Thymus (tissue), 14 donors: ENCODE measurements at places on chromosomes 6 and 20.

- no peak for DNase-seq
Measured at GRCh38 chr6:119979862-119980261, 630.3 kb upstream of the MAN1A1 start.

GRCh38 chr6:24930431-24930871, 5.3 kb downstream of the RIPOR2 start:
- no peak for DNase-seq

- DNase-seq: no peak
Measured at GRCh38 chr6:108732091-108732870, 115.9 kb upstream of the ARMC2 start.

GRCh38 chr6:14804001-14804784, 441.7 kb upstream of the JARID2 start:
- no peak for DNase-seq

GRCh38 chr6:142848976-142849375, 96.0 kb downstream of the HIVEP2 start:
- DNase-seq: no peak

DNA sequence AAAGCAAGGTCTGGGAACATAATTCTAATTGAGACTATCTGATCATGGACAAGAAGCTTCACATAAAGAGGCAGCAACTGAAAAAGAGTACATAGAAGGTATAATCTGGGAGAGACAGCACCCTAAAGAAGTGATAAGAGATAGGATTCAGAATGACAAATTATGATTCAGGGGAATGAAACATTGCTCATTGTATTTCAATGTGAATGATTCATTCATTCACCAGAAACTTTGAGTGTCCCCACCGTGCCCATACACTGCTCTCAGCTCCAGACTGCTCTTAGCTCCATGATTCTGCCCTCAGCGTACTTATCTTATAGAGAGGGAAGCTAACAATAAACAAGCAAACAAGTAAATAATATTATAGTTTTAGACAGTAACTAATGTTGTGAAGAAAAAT, 329.3 kb upstream of the IRAK1BP1 start:
- no peak for DNase-seq

GRCh38 chr20:37520419-37520955, 563 bp upstream of the NNAT start:
- DNase-seq: no peak

- DNase-seq: no peak
Measured at GRCh38 chr6:11189865-11190624, 42.4 kb downstream of the NEDD9 start.

GRCh38 chr6:131058236-131058635, 4.8 kb downstream of the EPB41L2 start:
- no peak for DNase-seq

DNA sequence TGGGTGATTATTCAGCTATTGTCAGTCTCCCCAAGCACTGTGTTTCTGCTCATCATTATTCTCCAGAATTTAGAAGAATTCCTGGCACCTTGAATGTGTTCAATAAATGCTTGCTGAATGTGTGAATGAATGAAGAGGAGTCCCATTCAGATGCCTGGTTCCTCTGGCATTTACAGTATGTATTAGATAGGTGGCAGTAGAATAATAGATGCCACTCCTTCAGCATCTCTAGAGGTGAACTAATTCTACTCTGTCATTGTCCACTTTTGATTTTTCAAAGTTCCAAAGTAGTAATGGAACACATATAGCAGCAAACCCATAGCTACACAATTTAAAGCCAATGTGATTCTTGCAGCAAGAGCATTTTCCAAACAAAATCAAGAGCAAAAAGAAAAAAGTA, 118.9 kb upstream of the CEP162 start:
- no peak for DNase-seq

GRCh38 chr6:87922196-87922946, 125.3 kb upstream of the SPACA1 start:
- no peak for DNase-seq

- DNase-seq: no peak
Measured at GRCh38 chr6:150822932-150823331, 42.6 kb upstream of the MTHFD1L start.

- no peak for DNase-seq
Measured at GRCh38 chr6:14089224-14089623, 28.3 kb upstream of the CD83 start.

- no peak for DNase-seq
Measured at GRCh38 chr6:89489078-89489477, 56.1 kb downstream of the ANKRD6 start.

DNA sequence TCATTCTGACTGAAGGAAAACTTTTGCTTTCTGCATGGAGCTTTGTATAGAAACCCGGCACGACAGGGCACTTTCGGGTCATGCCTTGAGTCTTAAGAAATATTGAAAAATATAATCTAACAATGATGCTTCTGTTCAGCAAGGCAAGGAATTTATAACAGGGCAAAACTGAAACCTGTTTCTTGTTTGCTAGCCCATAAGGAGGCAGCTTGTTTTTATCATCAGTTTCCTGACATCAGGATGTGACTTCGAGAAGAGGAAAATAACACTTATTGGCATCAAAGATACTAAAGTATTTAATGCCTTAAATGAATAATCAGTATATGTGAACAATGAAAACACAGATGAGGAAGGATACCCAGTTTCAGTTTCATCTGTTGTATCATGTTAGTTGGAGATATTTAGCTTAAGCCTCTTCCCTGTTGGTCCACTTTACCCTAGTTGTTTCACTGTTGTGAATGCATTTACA, 146.5 kb downstream of the CDKAL1 start:
- no peak for DNase-seq

GRCh38 chr6:53723331-53723730, 57.8 kb upstream of the KLHL31 start:
- DNase-seq: no peak

GRCh38 chr6:17043148-17043522, 58.7 kb upstream of the STMND1 start:
- no peak for DNase-seq

DNA sequence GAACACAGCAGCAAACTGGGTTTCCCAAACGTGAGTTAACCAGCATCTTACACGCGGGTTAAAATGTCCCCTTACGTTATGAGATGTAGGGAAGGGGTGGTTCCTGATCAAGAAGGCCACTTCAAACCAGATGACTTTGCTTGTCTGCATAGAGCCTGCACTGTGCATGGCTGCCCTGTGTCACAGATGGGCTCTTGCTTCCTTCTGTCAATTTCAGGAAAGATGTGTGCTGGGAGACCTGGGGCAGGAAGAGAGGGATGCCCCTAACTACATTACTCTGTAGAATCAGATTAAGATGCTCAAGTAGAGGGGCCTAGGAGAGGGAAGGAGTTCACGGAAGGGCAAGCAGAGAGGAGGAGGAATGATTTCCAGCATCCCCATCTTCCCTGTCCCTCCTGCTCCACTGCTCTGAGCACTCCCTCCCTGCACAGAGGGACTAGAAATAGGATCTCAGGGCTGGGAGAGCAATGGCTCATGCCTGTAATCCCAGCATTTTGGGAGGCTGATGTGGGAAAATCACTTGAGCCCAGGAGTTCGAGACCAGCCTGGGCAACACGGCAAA, 63.5 kb upstream of the ZMYND8 start:
- no peak for DNase-seq

DNA sequence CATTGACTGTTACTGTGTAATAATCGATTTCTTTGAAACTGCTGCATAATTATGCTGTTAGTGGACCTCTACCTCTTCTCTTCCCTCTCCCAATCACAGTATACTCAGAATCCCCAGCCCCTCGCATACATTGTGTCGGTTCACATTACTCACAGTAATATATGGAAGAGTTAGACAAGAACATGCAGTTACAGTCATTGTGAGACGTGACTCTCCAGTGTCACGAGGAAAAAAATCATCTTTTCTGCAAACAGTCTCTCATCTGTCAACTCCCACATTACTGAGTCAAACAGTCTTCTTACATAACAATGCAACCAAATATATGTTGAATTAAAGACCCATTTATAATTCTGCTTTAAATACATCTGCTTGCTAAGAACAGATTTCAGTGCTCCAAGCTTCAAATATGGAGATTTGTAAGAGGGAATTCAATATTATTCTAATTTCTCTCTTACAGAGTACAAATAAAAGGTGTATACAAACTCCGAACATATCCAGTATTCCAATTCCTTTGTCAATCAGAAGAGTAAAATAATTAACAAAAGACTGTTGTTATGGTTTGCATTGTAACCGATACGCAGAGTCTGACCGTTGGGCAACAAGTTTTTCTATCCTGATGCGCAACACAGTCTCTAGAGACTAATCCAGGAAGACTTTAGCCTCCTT, 113.3 kb downstream of the TMEM242 start:
- DNase-seq: no peak

DNA sequence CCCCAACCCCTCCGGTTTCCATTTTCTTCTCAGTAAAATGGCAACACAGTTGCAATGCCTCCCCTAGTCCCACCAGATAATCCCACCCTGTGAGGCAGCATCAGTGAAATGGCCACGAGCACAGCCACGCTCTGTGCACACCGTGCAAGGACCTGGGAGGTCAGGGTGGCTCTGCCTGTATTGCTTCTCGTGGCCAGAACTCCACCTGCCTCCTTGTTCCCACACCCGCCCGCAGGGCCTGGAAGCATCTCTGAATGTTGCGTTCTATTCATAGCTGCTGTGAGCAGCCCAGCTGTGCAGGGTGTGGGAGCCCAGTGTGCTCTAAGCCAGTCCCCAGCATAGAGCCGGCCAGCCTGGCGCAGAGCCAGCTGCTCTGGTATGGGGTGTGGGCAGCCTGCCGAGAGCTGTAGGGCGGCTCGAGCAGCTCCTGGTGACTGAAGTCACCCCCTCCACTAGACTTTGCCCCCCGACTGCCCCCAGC, 161.1 kb downstream of the DLL1 start:
- DNase-seq: no peak

DNA sequence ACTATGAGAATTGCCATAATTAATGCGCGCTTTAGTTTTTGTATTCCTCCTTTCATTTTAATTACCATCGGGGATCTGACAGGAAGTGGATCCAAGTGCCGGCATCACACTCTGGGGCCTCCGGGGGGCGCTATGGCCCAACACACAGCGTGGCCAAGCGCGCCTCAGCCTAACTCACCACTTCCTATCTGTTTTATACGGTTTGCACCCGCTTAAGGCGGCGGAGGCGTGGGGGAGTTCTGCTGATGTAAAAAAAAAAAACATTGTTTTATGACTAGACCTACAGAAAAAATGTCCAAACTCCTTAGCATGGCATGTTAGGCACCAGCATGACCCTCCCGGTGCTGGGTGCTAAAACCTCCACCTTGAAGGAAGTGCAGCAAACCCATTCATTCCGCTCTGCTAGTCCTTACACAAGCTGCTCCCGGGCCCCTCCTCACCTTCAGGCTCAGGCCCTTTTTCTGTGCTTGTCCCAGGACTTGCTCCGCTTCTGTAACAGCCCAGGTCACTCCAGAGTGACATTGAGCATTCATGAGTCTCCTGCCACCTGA, 4.5 kb upstream of the EBF4 start:
- peak; percentile 81 for DNase-seq

DNA sequence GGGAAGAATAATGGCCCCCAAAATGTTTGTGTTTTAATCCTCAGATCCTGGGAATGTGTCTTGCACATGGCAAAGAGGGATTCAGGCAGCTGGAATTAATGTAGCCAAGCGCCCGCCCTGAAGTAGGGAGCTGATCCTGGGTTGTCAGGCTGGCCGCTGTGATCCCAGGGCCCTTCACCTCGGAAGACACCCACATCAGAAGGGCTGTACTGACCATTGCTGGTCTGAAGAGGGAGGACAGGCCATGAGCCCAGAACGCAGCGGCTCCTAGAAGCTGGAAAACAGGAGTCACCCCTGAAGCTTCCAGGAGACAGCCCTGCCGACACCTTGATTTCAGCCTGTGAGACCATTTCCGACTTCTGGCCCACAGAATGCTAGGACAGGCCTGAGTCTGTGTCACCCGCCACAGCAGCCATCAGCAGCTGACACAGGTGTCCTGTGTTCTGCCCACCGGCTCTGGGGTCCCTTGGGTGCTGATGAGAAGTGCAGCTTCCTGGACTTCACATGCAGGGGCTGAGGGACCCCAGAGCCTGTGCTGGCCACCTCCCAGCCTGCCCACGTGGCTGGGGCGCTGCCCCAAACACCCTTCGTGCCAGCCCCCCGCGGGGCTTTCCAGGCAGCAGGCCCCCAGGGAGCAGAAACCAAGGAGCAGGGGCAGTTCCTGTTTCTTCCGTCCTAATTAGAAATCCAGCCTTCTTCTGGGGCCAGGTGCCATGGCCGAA, 86.3 kb downstream of the ERMARD start:
- DNase-seq: no peak

DNA sequence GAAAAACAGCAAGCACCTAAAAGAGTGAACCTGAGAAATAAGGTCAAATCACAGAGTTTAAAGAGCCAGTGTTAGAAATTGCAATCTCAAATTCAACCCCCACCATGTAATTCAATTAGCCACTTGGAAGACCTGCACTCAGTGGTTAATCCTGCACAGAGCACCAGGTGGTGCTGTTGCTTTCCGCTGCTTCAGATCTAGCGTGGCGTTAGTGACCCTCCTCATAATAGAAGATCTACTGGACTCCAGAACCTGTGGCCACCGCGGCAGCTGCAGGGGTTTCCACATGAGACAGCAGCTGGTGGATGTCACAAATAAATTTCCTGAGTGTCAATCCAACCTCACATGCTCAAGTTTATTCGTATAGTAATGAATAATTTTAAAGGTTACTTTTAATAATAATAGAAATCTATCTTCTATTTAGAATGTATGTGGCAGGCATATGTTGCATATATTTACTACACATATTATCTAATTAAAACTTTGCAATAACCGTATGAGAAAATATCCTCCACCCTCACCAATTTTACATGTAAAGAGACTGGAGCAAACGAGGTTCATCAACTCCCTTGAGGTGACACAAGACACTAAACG, 84.4 kb downstream of the SYNE1 start:
- DNase-seq: peak; percentile 34

DNA sequence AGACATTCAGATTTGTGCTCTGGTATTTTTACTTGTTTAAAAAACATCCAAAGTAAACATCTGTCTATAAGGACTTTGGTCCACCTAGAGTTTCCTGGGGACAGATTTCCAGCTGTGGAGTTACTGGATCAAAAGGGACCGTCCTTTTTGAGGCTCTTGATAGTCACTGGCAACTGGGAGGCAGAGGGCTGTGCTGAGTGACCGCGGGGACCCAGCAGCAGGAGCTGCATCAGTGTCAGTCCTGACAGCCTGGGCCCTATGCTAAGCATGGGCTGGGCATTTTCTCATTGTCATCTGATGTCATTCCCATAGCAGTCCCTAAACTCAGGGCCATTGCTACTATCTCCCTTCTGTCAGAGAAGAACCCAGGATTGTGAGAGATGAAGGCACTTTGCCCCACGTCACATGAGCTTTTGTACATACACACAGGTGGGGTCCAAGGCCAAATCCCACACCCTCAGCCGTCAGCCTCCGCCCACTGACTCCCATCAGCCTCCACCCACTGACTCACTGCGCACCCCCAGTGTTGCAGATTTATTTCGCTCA, 293.8 kb downstream of the TAF4 start:
- DNase-seq: no peak

DNA sequence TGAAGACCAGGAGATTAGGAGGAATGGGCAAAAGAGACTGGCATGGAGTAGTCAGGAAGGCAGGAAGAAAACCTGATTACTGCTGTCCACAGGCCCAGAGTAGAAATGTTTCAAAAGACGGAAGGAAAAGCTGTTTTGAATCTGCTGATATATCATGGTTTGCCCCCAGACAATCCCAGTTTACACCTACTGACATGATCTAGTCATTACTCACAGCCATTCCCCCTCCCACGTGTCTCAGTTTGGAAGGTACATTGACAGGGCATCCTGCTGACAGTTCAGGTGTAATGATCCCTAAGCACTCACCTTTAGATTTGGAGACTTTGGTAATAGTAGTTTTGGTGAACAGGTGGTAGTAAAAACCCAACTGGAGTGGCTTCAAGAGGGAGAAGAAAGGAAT, 9.8 kb upstream of the TXNDC5 start:
- no peak for DNase-seq

- no peak for DNase-seq
Measured at GRCh38 chr20:36823121-36823520, 49.6 kb upstream of the DSN1 start.
